GM04504 (cell line): ENCODE measurements at places on chromosomes 2 and 18.

- no peak for DNase-seq
Measured at GRCh38 chr2:16678964-16679363, 13.3 kb upstream of the CYRIA start.

DNA sequence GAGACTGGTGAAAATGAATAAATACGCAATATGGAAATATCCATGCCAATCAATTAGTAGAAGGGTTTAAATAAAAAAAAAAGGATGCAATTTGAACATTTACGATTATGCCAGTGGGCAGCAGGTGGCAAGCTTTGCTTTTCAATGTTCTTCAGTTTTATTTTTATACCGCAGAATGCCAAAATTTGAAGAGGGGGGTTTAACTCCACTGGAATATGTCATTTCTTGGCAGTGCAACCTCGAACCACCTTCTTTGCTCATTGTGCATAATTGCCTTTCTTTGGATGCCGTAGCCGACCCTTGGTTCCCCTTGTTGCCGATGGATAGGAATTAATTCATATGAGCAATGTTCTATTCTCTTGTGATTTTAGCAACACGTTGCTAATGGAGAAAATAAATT is 88.0 kb downstream of the LTBP1 start:
- no peak for DNase-seq

DNA sequence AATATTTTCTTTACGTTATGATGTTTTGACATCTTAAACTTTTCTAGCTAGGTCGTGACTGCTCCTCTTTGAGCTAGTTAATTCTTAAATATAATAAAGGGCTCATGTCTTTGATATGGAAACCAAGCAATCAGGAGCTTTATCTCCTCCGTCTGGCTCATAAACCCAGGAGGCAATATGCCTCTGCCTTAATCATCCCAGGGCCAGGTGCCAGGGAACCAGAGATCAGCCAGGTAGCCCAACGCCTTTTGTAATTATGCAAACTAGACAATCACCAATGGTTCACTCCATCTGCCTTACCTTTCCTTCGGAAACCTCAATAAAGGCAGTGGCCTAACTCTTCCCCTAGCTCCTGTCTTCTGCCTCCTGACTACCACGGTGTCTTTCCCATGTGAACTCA is 213.7 kb downstream of the KCNJ3 start:
- DNase-seq: no peak

DNA sequence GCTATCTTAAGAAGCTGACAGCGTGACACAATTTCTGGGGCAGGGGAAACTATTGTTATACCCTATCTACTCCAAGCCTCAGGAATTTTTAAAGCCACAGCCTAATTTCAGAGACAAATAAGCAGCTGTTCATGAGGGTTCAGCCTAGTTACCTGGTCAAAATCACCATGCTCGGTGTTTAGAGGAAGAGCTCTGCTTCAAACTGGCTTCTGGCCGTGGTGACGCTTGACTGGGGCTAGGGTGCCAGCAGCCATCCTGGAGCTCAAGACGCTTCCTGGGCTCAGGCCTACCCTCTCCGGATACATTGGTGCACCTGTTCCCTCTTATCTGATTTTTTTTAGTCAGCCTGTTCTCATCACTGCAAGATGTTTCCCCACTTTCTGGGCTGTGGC is 41.7 kb downstream of the FRZB start:
- no peak for DNase-seq

DNA sequence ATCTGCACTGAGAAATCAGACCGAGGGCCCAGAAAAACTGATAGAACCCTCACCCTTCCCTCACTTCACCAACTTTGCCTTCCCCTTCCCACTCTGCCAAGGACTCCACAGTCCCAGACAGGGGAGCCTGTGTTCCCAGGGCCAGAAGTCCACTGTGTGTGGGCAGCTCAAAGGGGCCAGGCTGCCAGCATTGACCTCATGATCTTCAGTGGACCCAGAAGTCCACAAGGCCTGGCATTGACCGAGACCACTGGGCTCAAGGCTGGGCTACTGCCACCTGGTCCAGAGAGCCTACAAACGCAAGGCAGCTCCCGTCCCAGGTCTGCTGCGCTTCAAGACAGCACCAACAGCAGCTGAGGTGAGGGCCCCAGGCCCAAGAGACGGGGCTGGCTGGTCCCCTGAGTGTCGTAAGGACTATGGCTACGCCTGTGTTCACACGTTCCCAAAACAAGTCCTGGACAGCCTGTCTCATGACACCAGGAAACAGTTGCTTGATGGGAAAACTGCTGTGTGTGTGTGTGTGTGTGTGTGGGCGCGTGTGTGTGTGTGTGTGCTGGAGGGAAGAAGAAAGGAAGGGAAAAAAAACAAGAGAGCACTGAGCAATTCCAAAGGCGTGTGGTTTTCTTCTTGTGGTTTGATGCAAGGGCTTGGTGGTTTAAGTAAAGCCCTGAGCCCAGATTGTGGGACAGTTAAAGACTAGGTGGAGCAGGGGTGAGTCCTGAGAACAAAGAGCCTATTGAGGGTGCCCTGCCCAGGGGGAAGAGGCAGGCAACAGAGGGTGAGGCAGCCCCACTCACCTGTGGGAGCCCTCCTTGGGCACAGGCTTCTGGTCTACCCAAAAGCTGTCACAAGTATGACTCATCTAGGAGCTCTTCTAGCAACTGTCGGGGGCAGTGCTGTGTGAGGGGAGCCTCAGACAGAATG is 46.6 kb upstream of the ZBTB7C start:
- DNase-seq: no peak

DNA sequence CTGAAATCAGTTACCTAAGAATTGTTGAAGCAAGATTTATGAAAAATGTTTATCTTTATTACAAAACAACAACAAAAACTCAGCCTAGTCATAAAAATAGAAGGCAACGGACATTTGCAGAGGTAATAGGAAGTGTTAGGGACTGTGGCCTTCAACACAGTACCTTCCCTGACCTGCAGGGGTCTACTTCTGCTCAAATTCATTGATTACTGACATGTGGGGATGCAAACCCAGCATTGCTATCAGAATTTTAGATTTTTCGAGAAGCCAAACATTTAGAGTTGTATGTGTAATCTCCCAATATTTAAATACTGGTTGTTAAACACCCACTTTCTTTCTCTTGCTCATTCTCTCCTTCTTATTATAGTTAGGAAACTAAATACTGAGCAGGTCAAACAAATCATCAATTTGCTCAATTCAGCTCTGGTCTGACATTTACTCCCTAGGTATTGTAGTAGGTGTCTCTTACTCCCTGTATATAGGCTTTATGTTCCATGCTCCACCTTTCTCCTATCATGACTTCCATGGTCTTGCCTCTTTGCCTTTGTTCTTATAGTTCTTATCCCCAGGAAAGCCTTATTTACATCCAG is 198.5 kb downstream of the UBE2E3 start:
- no peak for DNase-seq

GRCh38 chr2:134103196-134103595 is 150.7 kb upstream of the MGAT5 start:
- no peak for DNase-seq

DNA sequence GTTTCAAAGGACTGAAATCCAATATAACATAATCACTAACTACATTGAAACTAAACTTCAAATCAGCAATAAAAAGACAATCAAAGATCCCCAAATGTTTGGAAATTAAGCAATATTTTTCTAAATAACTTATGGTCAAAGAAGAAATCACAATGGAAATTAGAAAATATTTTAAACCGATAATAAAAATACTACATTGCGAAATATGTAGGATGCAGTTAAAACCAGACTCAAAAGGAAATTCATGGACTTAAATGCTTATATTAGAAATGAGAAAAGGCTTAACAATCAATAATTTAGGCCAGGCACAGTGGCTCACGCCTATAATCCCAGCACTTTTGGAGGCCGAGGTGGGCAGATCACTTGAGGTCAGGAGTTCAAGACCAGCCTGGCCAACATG is 79.0 kb upstream of the HAAO start:
- no peak for DNase-seq

GRCh38 chr2:206428783-206429182 is 14.5 kb upstream of the ADAM23 start:
- no peak for DNase-seq

DNA sequence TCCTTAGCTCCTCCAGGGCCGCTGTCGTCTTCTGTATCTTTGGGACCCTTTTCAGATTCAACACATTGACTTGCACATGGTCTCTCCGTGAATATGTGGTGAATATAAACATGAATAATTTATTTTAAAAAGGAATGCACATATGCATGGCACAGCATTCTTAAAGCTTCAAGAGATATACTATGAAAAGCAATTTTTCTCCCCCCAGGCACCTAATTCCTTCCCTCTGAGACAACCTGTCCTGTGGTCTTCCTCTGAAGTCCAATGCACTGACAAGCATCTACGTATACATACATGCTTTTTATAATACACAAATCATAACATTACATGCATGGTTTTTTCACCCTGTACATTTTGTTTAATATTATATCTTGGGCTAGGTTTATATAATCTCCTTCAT is 285.1 kb downstream of the MYT1L start:
- DNase-seq: no peak

DNA sequence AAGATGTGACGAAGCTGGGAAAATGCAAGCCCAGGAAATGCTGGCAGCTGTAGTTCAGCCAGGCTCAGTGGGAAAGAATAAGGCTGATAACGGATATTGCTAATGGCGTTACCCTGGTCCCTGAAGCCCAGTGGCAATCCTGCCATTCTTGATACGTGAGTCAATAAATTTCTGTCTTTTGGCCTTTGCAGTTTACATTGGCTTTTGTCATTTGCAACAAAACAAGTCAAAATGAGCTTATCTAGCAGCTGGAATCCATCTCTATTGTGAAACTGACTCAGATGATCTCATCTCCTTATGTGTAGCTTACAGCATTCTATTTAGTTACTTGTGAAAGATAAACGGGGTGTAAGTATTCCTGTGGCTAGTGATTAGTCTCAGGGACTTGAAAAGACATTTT is 43.8 kb downstream of the ARL6IP6 start:
- DNase-seq: peak; percentile 62

DNA sequence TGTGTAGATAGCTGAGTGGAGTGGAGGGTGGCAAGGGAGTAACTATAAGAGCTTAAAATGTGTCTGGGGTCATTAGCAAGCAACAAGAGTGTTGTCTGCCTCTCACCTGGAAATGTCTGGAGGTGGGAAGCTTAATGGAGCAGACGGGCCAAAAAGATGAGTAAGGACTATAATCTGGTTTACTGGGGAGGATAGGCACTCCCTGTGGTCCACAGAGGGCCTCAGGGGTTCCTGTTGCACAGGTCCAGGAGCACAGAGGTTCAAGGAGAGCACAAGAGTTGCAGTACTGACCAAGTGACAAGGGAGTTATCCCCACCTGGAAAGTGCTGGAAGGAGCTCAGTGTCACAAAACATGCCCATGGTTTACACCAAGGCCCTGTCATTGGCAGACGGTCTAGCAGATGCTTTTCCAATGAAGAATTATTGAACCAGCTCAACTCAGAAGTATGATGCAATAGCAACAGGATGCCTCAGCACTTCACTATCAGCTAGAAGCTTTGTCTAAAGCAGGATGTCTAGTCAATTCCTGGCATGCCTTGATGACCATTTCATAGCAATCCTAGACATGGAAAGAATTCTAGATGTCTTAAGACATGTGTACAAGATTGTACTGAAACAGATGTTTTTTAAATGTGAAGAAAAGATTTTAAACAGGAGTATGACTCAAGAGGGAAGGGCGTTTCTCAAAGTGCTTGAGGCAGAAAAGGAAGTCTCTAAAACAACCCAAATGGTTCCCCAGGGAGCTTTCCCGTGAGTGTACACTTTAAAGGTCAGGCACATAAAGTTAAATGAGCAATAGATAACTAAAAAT is 62.9 kb upstream of the SERPINE2 start:
- DNase-seq: peak; percentile 97

- DNase-seq: no peak
Measured at GRCh38 chr2:6880200-6880733, 2.7 kb downstream of the RSAD2 start.

GRCh38 chr2:68403199-68403644 is 38.1 kb downstream of the PLEK start:
- no peak for DNase-seq
